Suppressor macrophage (primary cell): ENCODE measurements at places on chromosomes 7 and 10.

DNA sequence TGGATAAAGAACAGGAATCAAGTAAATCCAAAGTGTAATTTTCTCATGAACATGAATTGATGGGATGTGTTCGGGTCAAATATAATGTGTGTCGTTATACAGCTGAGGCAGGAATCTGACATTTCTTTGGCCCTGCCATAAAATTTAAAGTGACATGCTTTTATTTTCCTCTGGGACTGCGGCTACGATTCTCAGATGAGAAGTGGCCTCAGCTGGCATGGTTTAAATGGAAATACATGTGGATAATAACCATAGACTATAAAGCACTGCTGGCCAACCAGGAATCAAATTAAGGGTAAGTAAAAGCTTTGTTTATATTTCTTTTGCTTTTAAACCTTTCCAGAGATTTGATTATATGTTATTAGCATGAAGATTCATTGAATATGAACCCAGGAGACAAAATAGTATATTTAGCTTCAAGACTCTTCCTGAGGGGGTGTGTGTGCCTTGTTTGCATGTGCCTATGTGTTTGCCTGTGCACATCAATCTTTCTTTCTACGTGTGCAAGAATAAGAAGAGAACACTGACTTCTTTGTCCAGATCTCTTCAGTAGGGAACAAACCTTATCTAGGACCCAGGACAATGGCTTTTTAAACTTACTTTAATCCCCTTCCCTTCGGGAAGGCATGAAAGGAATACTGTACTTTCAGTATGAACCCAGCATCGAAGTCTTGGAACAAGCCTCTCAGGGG, 629.0 kb upstream of the PFKP start:
- DNase-seq, result no peak

- no peak for DNase-seq
These were observed 94.0 kb downstream of the C10orf105 start for GRCh38 chr10:71625445-71626175.

GRCh38 chr10:88037623-88038022, 174.2 kb downstream of the PTEN start:
- DNase-seq, result no peak

DNA sequence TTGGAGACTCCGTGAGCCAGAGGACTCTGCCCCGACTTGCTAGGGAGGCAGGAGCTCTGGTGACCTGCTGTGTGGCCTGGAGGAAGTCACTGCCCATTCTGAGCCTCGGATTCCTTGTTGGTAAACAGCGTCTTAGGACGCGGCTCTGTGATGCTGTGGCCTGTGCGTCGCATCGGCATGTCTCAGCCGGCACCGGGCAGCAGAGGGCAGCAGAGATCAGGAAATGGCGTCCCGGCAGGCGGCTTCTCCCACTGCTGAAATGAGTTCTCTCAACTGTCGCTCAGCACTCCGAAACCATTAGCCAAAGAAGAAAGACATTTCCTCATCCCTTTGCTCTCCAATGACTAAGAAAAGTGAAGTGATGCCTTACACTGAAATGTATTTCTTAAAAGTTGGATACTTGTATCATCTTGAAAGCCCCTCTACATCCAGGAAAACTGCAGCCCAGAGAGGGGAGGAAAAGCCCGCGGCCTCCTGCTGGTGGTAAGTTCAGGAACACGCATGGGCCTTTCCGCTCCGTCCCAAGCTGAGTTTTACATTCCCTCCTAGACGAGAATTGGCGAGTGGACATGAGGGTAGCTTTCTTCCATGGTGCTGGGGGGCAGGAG, 91.7 kb downstream of the WDR11 start:
- peak; percentile 88 for DNase-seq

DNA sequence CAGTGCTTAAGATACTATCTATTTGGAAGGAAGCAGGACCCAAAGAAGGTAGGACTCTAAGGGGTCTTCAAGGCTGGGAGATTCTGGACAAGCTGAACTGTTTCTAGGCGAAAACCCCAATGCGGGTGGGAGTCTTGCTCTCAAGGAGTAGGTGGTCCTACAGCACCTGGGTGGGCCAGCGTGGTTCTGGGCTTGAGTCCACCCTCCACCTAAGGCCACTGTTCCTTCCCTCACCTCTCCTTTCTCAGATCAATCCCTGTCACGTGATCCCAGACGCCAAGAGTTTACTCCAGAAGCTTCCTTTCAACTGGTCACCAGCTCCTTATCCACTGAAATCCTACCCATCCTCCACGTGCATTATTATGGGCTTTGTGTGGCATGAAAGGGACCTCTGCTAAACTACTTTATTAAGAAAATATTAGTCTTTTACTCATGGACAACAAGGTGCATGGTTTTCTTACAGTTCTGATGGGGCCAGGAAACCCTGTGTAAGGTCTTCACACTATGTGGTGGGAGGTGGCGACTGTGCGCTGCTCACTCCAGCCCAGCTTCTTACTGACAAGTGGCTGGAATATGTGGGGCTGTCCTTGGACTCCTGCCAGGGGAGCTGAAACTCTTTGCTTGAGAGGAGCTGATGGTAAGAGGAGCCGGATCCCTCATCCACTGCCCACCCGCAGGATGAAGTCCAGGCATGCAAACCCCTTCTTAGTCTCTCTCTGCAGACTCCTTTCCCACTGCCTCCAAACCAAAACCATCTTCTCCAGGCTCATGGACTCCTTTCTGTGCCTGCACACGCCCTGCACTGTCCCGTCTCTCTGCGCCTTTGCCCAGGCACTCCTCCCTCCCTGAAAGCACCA, 1.6 kb downstream of the ZNF746 start:
- peak; percentile 44 for DNase-seq

- DNase-seq, result no peak
These were observed 89.6 kb downstream of the CACNB2 start for GRCh38 chr10:18229826-18230225.

- no peak for DNase-seq
These were observed 325.9 kb downstream of the GFRA1 start for GRCh38 chr10:115947104-115947503.

DNA sequence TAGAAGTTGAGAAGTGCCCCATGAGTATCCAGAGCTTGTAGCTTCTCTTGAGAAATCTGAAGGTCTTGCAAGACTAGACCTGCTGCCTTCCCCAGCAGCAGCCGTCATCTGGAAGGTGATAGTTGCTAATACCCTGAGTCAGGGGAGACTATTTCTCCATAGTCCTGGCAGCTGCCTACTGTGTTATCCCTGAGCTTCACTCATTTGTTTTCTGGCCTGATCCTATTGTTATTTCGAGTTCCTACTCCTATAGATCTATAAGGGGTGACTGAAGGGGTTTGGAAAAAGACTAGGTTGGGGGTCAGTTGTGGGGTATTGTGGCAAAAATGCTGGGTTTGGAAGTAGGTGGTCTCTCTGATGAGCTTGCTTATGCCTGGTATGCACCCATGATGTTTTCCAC, 297.8 kb downstream of the CNTNAP2 start:
- no peak for DNase-seq

- no peak for DNase-seq
These were observed 10.7 kb downstream of the SEMA3D start for GRCh38 chr7:85176197-85176596.

DNA sequence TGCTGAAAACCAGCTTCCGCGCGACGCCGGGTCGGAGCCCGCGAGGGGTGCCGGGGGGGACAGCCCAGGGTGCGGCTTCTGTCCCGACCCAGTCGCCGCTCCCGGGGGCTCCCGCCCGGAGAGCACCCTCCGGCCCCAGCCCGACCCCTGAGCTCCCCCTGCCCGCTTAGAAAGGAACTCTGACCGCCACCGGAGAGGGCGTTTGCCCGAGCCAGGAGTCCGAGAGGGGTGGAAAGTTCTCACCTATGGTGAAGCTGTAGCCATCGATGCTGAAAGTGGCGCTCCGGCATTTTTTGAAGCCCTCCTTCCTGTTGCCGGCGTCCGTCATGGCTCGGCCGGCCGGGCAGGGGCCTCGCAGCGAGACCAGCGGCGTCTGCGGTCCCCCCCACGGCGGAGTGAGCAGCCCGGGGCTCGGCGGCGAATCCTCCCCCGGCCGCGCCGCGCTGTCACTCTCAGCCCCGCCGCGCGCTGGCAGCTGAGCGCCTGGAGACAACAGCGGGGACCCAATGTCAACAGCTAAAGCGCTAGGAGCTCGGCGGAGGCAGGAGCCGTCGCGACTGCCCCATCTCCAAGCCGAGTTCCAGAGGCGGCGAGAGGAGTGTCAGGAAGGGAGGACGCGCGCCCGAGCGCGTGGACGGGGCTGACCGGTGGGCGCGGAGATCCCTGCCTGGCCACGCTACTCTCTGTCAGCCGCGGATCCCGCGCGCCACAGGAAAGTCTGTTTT, 191.6 kb downstream of the LSM5 start:
- DNase-seq, result peak; percentile 3

DNA sequence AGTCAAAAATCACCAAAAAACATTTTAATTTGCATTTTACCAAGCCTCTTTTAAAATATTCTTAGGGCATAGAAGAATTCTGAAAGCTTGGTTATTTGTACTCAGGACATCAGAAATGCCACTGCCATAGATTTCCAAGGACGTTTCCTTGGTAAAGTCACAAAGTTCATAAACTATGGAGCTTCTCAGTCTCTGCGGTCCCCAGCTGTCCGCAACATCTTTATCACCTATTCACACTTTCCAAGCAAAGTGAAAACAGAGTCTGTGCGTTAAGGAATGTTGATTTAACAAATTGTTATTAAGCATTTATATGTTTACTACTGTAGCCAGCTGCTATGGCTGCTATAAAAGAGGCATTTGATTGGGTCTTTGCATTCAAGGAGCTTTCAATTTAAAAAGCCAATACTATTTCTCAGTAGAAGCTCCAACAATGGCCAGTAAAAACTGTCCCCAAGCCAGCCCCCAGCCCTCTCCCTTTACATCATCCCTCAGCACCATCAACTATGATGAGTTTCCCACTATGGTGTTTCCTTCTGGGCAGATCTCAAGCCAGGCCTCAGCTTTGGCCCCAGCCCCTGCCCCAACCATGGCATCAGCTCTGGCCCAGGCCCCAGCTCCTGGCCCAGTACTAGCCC, 36.8 kb downstream of the CADPS2 start:
- DNase-seq, result no peak

DNA sequence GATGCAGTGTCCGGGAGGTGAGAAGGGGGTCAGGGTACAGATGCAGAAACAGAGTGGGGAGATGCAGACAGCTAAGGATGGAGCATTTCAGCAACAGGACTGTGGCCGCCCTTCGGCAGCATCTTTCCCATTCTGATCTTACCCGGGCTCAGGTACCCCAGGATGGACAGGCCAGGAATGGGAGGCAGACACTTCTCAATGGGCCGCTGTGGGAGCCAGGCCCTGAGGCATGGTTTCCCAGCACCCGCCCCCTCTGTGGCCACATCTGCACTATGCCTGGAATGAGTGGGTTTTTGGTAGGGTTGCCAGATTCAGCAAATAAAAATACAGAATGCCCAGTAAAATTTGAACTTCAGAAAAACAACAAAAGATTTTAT, 105.2 kb upstream of the CTBP2 start:
- no peak for DNase-seq

DNA sequence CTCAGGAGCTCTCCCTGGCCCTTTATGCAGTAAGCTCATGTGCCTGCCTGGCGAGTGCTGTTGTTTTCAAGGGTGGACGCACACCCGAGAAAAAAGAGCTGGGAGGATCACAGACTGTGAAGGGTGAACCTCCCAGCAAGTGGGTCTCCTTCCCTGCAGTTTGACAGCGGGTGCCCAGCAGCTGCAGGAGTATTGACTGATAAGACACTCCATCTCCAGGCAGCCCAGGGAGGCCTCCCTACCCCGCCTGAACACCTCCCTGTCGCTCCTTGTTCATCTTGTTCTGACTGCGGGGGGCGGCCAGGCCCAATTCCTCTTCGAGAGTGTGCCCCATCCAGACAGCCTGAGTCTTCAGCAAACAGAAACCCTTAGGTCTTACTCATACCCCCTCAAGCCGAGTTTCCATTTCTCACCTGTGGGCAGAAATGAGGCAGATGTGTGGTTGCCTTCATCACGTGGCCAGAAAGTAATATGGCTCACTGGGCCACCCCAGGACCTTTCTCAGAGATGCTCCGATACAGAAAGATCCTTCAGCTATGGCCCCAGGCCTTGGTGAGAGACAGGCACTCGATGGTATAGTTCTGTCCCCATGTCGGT, 17.2 kb downstream of the MDH2 start:
- no peak for DNase-seq

- no peak for DNase-seq
These were observed 694.5 kb downstream of the LRMDA start for GRCh38 chr10:76125900-76126299.

DNA sequence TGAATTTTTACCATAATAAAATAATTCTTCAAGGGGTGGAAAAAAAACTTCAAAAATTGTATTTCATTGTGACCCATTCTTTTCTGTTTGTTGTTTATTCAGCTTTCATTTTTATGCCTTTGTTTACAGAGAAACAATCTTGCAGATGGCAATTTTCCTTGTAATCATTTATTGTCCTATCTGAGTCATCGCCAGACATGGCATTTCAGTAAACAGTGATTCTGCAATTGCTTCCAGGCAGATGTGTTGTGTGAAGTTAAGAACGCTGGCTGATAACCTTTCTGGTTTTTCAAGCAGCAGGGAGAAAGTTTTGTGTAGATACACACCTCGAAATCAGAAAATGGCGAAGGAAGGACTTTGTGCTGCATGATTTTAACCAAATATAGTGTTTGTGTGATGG, 80.7 kb upstream of the RPA3 start:
- no peak for DNase-seq

DNA sequence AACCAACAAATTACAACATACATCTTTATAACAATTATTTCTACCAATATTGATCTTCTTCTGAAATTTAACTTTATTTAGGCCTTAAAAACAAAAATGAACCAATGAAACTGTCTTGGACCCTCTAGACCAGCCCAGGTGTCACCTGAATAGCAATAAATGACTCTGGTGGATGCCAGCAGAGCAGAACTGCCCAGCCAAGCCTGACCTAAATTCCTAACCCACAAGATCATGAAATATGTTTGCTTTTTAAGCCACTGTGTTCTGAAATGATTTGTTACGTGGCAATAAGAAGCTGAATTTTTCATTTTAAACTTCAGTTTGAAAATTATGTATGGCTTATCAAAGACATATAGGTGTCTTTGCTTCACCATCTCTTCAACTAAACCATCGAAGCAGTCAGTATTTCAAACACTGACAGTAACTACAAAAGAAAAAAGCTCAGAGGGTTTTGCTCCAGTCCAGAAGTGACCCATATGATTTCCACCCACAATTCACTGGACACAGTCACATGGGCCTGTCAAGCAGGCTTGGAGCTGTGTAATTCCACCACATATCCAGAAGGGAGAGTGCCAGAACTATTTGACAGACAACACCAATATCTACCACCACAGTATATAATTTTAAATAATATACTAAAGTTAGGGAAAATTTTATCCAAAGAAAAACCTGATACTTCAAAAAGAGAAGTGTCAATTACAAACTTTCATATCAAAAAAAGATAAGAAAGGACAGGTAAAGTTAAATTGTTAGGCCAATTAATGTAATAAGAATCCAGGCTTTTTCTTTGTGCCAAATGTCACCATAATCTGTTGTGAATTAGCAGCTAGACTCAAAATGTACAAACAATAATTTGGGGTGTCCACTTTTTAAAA, 94.5 kb downstream of the KMT2C start:
- peak; percentile 55 for DNase-seq

DNA sequence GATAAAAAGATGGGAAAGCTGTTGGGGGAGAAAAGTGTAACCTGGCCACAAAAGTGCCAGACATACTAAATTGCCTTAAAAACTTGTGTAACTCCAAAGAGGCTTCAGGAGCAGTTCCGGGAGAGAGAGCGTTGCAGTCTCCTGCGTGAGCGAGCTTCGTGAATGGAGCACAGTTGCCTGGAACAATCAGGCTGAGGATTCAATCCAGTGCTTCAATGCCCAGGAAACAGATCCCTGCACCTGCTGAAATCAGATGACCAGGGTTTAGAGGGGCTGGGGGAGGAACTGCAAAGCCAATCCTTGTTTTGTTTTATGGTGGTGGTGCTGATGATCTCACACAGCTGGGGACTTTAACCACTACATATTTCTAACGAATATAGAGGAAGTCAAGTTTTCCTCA, 398.3 kb downstream of the DPP6 start:
- DNase-seq, result no peak
